ENCODE measurements at places on chromosomes 2 and 18.

DNA sequence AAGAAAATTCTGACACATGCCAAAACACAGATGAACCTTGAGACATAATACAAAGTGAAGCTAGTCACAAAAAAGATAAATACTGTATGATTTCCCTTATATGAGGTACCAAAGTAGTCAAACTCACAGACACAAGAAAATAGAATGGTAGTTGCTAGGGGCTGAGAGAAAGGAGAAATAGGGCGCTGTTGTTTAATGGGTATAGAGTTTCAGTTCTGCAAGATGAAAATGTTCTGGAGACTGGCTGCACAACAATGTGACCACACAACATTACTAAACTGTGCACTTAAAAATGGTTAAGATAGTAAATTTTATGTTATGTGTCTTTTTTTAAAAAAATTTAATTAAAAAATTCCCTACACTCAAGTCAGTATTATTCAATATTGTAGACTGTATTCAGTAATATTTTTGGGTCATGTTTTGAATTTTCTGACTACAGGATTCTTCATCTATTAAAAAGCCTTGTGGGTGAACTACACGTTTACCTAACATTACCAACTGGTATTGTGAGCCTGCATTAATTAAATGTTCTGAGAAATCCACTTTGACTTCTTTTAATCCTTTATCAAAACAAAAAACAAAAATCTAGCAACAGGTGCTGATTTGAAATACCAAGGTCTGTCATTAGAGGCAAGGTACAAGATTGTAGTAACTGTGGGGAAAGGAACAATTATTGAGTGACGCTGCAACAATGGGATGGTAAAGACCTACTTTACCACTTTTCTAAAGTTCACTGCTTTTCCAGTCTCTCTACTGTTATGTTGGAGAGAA is 140.8 kb upstream of the ZFP36L2 start:
- DNase-seq = no peak

DNA sequence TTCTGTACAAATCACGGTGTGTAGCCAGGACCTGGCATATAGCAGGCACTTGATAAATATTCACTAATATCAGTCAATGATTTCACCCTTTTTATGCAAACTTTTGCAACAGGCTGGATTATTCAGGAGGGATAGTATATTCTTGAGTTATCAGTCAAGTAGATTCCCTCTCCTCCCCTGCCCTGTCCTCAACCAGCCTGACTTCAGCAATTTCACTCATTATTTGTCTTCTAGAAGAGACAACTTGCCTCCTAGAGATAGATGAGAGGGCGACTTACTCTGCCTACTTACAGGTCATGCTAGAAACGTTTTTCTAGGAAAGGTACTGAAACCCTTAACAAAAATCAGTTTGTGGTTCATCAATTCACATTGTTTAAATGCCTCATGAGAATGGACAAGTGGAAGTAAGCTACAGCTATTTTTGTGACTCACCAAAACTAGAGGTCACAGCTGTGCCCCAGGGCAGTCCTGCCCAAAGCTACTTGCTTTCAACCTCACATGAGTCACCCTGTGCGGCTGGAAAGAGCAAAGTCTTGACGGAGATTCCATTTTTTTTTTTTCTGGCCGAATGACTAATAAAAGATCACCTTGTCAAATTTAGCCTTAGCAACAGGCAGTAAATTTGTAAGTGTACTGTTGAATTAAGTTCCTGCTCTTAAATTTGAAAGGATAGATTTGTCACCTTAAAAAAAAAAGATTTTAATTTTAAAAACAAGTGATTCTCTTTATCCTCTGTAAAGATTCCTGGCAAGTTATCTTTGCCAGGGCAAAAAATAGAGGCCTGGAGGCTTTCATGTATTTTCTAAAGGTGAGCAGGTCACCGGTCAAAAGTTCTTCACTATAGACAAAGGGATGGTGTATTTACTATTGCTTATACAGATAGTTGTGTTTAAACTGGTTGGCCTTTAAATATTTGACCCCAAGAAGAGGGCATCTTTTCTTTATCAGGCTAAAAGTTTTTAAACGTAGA is 109.0 kb upstream of the SLC35G4 start:
- DNase-seq = no peak

- peak; percentile 52 for DNase-seq
Measured at GRCh38 chr18:48698707-48699106, 159.9 kb downstream of the CTIF start.

- DNase-seq = no peak
Measured at GRCh38 chr2:234986876-234987720, 35.3 kb downstream of the SH3BP4 start.

GRCh38 chr2:231918501-231919330 is 7.5 kb downstream of the NPPC start:
- no peak for DNase-seq

DNA sequence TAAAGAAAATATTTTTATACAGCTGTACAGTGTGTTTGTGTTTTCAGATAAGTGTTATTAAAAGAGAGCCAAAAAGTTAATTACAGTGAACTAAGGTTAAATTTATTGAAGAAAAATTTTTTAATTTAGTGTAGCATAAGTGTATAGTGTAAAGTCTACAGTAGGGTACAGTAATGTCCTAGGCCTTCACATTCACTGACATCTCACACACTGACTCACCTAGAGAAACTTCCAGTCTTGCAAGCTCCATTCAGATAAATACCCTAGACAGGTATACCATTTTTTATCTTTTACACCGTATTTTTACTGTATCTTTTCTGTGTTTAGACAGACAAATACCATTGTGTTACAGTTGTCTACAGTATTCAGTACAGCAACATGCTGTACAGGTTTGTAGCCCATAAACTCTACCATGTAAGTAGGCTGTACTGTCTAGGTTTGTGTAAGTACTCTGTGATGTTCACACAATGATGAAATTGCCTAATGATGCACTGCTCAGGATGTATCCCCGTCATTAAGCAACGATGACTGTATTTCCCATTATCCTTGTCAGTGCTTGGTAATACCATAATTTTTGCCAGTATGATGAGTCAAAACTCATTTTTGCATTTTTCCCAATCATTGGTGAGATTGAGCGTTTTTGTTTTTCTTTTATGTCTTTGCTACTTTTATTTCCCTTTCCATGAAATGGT is 48.2 kb upstream of the B3GNT2 start:
- no peak for DNase-seq

DNA sequence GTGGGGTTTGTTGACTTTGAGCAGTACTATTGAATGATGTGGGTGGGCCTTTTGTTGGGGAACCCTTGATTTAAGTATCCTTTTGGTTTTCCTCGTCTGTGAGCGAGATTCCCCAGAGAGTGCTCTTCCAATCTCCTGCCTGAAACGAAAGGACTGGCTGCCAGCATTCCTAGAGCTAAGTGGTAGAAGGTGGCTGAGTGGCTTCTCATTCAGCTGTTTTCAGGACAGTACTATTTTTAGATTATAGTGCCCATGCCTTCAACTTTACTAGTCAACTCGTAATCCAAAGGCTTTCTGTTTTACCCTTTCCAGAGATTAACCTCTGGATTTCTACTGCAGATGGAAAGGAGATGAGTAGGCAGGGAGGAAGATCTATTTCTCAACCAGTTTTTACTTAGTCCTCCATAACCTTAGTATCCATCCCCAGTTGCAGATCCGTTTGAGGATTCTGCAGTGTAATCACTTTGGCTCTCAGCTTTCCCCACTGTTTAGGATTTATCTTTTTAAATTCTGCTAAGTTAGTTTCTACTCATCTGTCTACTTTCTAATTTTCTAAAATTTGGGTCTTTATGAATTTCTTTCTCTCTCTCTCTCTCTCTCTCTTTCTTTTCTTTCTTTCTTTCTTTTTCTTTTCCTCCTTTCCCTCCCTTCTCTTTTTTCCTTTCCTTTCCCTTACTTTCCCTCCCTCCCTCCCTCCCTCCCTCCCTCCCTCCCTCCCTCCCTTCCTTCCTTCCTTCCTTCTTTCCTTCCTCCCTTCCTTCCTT is 9.2 kb downstream of the SLC4A1AP start:
- no peak for DNase-seq

GRCh38 chr2:8714283-8714682 is 32.4 kb downstream of the ID2 start:
- DNase-seq = no peak

Data from hematopoietic multipotent progenitor cell treated with erythropoietin and hydrocortisone succinate and interleukin-3 and kit ligand, for 4 days (in vitro differentiated cells).